ENCODE measurements at places on chromosomes 3 and 15.

- DNase-seq, result no peak
Measured at GRCh38 chr3:150223558-150223957, 184.5 kb upstream of the TSC22D2 start.

DNA sequence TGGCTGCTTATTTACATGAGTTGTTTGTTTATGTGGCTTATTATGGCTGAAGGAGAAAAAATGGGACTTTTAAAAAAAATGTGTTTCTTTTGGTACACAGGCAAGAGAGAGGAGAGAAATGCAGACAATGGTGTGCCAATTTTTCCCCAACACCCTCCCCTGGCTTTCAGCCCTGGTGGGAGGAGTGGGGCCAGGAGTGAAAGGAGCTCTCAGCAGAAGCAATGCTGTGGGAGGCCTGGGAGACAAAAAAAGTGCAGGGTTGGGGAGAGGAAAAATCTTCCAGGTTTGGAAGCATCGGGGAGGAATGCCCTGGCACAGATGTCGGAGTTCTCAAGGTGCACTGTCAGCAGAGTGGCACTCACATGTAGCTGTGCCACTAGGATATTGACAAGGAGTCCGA lies 117.7 kb upstream of the FOXB1 start:
- no peak for DNase-seq

- DNase-seq, result no peak
Measured at GRCh38 chr3:66452303-66453011, 48.4 kb downstream of the LRIG1 start.

DNA sequence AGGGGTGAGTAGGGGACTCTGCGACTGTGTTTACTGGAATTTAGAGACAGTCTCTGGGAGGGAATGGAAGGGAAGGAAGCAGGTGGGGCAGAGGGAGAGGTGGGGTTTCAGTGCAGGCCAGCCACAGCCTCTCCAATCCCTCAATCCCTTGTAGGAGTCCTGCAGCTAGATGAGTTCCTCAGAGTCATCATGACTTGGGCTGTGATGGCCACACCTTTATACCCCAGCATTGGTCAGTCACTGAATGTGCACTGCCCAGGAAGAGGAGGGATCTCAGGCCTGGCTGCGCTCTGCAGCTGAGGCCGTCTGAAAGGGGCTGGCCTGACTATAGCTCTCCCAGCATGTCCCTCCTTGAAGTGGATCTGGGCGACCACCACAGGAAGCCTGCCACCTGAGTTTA lies 67.3 kb upstream of the GLCE start:
- DNase-seq, result no peak

DNA sequence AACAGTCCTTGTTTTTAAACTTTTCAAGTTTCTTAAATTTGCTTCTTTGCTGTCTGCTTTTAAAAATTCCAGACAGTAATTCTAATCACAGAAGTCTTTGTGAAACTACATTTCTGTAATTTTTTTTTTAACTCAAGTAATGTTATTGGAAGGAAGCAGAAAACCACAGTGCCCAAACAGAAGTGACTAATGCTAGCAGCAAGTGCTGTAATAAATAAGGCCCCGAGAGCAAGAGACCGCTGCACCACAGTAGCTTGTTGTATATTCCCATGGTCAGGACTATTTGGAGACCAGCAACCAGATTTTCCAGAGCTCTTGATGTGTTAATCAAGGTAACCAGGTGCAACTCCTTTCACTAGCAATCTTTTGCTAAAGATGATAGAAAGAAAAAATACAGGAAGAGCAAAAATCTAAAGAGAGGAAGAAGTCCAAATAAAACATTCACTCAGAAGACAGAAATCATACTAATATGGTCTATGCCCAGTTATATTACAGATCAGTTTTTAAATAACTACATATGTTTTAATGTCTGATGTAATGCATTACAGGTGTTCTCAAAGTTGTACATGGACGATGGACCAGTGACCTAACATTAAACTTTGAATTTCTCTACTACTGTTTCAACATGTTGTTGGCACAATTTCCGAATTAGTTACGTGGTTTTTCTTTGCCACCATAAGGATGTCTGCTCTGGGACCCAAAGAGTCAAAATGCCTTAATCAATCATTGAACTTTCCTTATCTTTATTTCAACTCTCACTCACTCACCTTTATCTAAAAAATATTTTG lies 36.4 kb downstream of the WWTR1 start:
- DNase-seq, result no peak

DNA sequence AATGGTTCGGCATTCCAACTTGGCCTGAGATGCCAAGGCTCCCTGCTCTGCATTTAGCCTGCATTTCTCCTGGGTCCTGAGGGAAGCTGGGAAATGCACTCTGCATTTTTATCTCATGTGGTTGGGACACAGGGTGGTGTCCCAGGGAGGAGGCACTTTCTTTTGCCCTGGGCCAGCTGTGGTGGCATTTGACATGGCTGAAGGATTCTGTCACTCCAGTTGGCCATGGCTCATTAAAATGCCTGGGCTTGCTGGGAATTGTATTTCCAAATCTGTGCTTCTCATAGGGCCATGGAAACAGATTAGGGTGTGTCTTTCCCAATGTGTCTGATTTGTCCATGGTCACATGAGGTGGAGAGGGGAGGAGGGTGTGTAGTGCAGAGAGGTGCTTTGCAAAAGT lies 128.3 kb upstream of the RGMA start:
- DNase-seq, result no peak

GRCh38 chr15:83914906-83915305 lies 261.0 kb downstream of the ADAMTSL3 start:
- no peak for DNase-seq

All from activated CD4-positive, alpha-beta T cell treated with anti-CD3 and anti-CD28 coated beads for 48 hours (primary cell).